ENCODE measurements at places on chromosomes 3 and 15.

DNA sequence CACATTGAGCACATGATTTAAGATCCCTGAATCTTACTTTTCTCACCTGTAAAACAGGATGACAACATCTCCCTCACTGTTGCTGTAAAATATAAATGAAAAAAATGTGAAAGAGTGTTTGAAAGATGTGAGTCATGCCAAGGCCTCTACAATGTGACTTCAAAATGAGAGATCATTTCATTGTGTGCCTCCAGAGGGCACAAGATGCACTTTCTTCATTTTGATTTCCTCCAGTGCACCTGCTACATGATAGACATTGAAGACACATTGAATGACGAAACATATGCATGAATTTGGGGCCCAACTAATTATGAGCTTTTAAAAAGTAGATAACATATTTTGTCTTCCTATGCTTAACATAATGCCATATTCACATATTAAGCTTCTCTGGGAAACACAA, 170.3 kb downstream of the MOBP start:
- no peak for DNase-seq

DNA sequence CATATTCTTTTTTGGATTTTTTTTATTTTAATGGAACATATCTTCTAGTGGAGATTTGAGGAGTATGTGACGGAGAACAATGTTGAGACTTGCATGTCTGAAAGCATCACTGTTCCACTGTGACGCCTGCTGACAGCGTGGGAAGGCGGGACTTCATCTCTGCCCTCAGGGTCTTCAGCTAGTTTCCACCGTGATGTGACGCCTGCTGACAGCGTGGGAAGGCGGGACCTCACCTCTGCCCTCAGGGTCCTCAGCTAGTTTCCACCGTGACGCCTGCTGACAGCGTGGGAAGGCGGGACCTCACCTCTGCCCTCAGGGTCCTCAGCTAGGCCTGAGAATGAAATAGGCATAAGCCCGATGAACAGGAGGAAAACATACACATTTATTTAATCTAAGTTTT, 70.7 kb downstream of the LMLN start:
- DNase-seq: no peak

- DNase-seq: no peak
These were observed 37.2 kb downstream of the SLC6A6 start for GRCh38 chr3:14439501-14440167.

DNA sequence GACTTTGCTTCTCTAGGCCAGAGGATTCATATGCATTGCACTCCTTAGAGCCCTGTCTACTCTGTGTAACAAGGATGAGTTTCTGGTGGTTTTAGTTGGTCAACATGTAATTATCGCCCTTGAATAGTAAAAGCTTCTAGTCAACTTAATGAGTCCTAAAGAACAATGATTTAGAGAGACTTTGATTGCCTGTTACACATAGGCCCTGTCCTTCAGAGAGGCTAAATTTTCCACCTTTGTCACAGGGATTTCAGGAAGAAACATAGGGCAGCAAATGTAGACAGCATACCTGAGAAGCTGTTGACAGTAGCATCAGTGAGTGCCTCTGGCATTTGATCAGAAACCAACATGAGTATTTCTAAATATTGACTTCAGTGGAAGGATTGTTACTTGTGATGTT, 7.1 kb downstream of the BTLA start:
- no peak for DNase-seq

DNA sequence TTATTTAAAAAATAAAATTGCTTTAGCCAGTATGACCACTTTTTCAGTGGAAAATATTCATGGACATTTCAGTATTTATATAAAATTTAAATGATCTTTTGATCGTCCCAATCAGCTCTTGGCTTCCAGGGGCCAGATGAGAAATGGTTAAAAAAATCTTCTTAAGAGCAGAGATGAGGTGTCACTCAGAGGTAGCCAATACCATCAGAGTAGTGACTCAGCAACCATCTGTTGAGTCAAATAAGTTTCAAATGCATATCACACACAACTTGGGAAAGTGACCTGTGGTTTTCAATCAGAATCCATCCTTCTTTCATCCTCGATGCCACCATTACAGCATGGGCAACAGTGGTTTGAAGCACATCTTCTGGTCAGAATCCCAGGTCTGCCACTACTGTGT, 958.8 kb upstream of the NR2F2 start:
- DNase-seq: no peak

- DNase-seq: no peak
These were observed 25.3 kb downstream of the IL16 start for GRCh38 chr15:81222007-81222406.
